ENCODE measurements at places on chromosomes 6 and 20. TPM values are rescaled to one million over a fixed set of nuclear protein-coding genes. Genes with fewer than 3 reads are reported as not detected.
A peak's percentile ranks its signal among the peaks of the same experiment; 100 is the strongest.

C20orf144 gene
- 0.24 TPM for total RNA-seq

PCNA gene
- total RNA-seq = 57.8 TPM

LHFPL5 gene
- total RNA-seq = not detected

SPATA25 gene
- total RNA-seq = 10.2 TPM

DNA sequence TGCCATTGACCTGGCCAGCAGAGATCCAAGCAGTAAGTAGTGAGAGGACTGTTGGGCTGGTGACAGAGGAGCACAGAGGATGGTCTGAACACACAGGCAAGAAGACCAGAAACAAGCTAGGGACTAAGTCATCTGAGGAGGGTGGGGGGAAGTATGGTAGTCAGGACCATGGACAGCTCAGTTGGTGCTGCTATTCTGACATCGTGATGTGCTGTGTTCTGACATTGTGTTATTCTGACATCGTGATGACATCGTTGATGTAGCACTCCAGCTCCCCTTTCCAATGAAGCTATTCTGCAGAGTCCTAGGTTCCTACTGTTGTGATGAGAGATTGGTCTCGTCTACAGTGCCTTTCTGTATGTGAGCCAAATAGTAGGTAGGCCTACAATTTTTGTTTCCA lies 28.7 kb downstream of the CFAP206 start:
- peak; percentile 81 for DNase-seq

GRCh38 chr6:106551155-106551554 lies 78.1 kb downstream of the RTN4IP1 start:
- no peak for DNase-seq

GRCh38 chr6:139710556-139710955 lies 336.1 kb upstream of the CITED2 start:
- DNase-seq = no peak

- DNase-seq = no peak
Observed at GRCh38 chr6:25499615-25500235, 152.3 kb upstream of the SCGN start.

All from myocyte (in vitro differentiated cells).